ENCODE measurements at places on chromosomes 7 and 10.

DNA sequence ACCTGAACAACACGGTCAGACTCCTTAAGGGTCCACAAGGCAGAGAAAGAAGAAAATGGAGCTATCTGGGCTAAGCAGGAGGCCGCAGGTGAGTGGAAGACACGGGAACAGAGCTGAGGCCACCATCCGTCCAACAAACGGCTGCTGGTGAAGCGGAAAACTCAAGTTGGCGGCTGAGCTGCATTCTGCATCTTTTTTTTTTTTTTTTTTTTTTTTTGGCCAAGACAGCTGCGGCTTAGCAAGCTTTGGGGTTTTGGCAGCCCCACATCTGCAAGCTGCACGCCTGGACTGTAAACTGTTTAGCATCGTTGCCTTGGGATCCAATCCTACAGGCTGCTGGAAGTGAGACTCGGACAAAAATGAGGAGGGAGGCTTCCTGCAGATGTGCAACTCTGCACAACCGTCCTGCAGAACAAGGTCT lies 37.4 kb downstream of the RGS10 start:
- no peak for DNase-seq

DNA sequence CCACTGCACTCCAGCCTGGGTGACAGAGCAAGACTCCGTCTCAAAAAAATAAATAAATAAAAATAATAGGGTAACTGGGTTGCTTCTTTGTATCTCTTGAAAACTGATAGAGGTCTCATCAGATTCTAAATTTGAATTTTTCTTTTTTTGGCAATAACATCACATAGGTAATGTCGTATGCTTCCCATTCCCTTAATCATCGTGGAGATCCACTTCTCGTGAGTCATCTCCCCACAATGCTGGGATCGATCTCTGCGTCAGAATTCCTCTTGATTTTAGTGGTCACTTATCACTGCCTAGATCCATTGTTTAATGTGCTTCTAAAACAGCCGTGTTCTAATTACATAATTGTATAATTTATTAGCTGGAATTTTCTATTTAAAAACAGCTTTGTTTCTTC lies 70.5 kb upstream of the DNAJB6 start:
- no peak for DNase-seq

- DNase-seq: no peak
Observed at GRCh38 chr7:154684666-154685563, 318.0 kb downstream of the PAXIP1 start.

DNA sequence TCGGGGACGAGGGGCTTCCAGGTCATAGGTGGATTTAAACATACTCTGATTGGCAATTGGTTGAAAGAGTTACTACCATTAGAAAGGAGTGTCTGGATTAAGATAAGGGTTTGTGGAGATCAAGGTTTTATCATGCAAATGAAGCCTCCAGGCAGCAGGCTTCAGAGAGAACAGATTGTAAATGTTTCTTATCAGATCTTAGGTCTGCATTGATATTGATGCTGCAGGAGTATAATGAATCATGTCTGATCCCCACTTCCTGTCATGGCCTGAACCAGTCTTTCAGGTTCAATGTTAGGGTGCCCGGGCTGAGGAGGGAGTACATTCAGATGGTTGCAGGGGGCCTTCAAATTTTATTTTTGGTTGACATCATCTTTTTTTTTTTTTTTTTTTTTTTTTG lies 51.4 kb downstream of the SH3PXD2A start:
- DNase-seq: no peak

DNA sequence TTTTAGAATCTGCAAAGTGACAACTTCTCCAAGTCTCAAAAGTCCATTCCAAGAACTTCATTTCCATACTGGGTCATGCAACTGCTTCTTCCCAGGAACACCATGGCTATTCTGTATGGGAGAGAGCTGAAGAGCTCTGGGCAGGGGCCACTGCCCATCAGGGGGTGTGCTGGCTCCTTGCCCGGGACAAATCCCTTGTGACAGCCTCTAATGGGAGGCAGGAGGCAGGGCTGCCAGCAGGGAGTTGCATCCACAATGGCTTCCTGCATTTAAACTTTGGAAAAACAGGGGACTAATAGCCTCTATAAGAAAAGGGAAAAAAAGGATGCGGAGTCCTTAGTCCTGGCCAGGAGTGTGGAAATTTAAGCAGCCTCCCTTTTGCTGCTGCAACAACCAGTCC lies 18.4 kb upstream of the FRMD4A start:
- no peak for DNase-seq

GRCh38 chr10:7792541-7792940 lies 4.6 kb downstream of the ATP5F1C start:
- no peak for DNase-seq

- DNase-seq: no peak
Observed at GRCh38 chr7:16649196-16649595, 3.2 kb downstream of the BZW2 start.

DNA sequence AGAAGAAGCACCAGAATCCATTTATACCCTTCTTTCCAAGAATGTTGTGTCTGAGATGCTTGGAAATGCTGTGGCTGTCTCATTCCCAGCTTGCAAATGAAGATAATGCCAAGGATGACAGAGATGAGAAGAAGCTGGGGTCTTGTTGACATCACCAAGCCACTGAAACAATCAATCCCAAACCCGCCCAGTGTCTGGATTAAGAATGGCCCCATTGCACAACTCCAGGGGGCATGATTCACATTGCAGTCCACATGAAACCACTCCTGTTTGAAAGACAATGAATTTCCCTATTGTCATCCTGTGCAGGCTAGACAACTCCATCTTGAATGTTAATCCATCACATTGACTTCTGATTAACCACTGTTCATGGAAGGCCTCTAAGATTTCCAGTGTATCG lies 28.6 kb downstream of the SORBS1 start:
- no peak for DNase-seq

- DNase-seq: no peak
Observed at GRCh38 chr7:130932667-130933432, 198.8 kb upstream of the KLF14 start.

DNA sequence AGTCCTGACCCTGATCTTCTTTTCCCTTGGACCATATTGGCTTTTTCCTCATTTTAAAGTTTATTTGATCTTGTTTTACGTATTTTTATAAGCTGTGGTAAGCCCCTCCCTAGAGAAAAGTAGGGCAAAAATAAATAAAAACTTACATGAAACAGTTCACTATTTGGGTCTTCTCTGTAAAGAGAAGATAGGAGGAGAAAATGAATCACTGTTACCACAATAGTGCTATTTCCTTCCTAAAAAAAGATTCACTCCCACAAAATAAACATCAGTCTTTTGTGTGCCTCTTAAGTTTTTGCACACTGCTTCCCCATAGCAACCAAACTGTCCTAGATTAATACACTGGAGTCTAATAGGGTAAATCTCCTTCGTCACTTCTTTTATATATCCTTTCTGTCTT lies 1.4 kb upstream of the SVIL start:
- DNase-seq: no peak

DNA sequence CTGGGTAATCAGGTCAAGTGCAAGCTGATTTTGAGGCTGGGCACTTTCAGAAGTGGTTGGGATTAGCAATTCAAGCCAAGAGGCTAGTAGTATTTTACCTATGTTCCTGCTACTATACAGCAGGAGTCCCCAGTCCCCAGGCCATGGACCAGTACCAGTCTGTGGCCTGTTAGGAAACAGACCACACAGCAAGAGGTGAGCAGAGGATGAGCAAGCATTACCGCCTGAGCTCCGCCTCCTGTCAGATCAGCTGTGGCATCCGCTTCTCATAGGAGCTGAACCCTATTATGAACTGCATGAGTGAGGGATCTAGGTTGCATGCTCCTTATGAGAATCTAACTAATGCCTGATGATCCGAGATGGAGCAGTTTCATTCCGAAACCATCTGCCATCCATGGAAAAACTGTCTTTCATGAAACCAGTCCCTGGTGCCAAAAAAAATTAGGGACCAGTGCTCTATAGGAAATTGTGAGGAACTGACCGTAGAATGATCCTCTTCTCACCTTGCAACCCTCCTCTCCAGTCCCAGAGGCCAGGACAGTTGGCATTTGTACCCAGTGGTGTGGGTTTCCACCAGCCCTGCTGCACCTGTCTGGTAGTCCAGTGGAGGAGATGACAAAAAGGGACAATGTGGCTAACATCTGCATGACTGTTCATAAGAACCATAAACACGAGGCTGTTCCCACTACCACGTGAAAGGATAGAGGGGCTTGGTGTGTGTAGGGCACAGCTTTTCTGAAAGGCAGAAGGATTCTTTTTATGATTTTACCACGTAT lies 172.5 kb downstream of the KIAA1217 start:
- DNase-seq: no peak

GRCh38 chr10:27779462-27780015 lies 33.9 kb upstream of the MKX start:
- no peak for DNase-seq

DNA sequence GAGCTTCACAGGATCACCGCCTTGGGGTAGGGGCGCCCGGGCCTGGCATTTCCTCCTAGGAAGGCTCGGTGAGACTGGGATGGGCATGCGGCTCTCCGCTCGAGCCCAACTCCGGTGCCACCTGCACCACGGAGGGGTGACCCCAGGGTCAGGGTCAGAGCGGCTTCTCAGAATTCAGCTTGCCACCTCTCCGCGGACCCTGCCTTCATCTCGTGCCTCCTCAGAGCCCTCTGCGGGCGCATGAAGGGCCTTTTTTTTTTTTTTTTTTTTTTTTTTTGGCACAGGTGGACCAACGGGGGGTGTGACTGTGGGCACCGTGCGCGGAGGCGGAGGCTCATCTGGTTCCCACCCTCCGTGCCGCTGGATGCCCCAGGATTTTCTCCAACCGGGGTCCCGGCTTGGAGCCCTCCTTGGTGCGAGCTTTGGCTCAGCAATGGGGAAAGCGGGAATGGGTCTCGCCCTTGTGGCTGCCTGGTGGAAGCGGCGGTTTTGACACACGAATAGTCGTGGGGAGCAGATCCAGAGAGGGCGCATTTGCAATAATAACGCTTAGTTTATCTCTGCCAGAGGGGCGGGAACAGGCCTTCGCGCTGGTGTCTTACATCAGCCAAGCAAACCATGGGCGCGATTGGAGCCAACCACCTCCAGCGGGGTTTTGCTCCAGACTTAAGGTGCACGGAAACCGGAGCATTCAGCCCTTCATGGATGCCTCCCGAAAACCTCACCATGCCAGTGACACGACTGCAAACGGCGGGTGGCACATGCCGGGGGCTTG lies 5.0 kb upstream of the TNRC18 start:
- DNase-seq: no peak

GRCh38 chr7:75866489-75867389 lies 12.1 kb upstream of the RHBDD2 start:
- DNase-seq: no peak

DNA sequence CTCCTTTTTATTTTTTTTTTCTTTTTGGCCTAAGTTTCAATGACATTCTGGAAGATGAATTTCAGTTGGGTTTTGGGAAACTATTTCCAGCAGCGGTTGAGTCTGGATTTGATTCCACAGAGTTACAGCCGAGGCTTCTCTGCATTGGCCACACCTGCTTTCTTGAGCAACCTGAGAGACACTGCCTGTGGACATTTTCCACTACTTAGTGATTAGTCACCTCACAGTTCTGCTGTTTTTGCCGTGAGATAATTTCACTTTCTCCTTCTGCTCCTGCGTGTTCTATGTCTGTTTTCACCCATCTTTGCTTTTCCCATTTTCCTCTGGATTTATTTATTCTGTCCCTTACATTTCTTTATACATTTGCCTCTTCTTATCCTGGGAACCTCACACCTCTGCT lies 243.0 kb downstream of the BICC1 start:
- no peak for DNase-seq

GRCh38 chr10:28872587-28873165 lies 195.4 kb downstream of the BAMBI start:
- no peak for DNase-seq

- no peak for DNase-seq
Observed at GRCh38 chr7:27143023-27143949, at the start of gene HOXA5. Gene HOXA5, minus strand, starts transcription at chr7:27143681. Its CDS starts 74 bp downstream, at chr7:27143607.

GRCh38 chr10:122142641-122143237 lies 128.4 kb upstream of the BTBD16 start:
- no peak for DNase-seq

DNA sequence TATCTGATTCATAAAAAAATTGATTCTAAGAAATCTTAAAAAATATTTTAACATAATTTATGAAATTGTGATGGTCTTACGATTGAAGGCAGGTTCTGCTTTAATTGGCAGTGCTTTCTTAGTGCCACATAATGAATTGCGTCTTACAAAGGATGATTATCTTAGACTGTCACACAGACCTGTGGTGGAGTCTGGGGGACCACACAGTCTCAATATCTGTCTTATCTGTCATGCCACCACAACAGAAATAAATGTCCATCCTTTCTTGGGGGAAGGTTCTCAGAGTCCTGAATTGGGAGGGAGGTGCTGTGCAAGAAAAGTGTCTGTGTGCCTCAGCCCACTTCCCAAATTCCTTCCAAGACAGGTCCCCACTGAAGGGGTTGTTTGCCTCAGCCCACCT lies 34.0 kb downstream of the ZDHHC6 start:
- DNase-seq: no peak

Data from activated CD4-positive, alpha-beta T cell treated with anti-CD3 and anti-CD28 coated beads, Interleukin-2, amount 50 U/mL, for 24 hours (primary cell).